ENCODE measurements at places on chromosomes 1 and 21.

DNA sequence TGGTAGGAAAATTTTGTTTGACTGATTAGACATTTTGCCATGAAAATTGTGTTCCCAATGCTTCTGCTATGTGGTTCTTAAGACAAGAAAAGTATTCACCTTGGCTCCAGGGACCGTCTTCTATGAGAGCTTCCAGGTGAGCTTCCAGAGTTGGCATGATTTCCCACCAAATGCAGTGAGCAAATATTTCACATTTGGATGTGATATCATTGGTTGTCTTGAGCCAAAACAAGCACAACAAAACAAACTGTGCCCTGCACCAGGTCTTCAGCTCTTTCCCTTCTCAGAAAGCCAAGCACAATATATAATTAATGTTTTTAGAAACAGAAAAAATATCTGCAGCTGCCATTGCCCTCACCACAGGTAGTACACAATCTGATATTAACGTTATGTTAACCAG, 1009.0 kb downstream of the PLA2G4A start:
- ATAC-seq = no peak

GRCh38 chr1:165697491-165697880, 876 bp downstream of the ALDH9A1 start:
- no peak for ATAC-seq

DNA sequence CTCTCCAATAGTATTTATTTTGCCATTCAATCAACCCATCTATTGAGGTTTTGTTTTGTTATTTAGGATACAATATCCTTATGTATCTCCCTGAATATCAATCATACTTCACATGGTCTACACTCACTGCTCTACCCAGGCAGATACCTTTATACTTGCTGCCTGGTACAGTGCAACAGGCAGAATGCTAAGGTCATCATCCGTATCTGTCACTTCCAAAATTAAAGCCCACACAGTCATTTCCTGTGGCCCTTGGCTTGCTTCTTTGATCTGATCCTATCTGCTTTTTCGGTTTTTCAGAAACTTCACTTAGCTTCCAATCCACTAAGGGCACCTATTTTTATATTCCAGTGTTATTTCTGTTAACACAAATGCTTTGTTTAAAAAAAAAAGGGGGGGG, 22.3 kb upstream of the ZZZ3 start:
- no peak for ATAC-seq

GRCh38 chr1:10980094-10980577, 32.3 kb upstream of the TARDBP start:
- no peak for ATAC-seq
